WTC11 (cell line): ENCODE measurements at places on chromosomes 12 and 14.

- no peak for DNase-seq
Measured at GRCh38 chr14:22519877-22520685, 68.9 kb downstream of the DAD1 start.

- DNase-seq = peak; percentile 84
Measured at GRCh38 chr12:6038160-6038559, 86.3 kb downstream of the VWF start.

DNA sequence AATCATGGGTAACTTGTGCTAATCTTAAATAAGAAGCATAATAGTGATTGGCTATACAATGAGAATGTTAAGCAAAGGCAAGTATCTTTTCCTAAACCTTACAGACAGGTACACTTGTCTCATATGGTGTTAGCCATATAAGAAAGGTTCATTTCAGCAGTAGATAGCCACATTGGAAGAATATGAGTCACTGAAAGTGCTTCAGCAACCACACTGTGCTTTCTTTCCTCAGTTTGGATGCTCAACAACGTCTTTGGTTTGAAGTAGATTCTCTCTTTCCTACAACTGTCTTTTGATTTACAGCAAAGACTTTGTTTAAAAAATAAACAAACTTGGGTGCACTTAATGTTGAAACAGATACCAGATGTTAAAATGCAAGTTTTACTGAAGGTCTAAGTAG lies 8.9 kb downstream of the DDHD1 start:
- DNase-seq = no peak

- DNase-seq = no peak
Measured at GRCh38 chr14:70722418-70722817, 80.7 kb downstream of the TTC9 start.

DNA sequence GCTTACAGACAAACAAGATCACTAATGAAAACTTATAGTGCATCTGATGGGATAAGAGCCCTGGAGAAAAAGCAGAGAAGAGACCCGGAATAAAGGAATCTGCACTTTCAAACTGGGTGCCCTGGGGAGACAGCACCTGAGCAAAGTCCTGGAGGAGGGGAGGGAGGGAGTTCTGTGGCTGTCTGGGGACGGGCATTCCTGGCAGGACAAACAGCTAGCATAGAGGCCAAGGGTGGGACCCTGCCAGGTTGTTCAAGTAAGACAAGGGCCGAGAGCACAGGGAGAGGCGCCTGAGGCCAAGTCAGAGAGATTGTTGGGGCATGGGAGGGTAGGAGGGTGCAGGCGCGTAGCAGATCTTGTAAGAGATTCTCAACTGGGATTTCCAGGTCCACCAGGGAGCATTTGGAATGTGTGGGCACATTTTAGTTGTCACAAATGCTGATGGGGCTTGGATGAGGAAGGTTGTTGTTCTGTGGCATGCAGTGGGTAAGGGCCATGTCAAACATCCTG lies 14.2 kb downstream of the IQSEC3 start:
- DNase-seq = no peak

- DNase-seq = no peak
Measured at GRCh38 chr14:90788031-90788430, 28.2 kb downstream of the TTC7B start.

GRCh38 chr14:100648474-100649172 lies 61.4 kb upstream of the BEGAIN start:
- DNase-seq = no peak

DNA sequence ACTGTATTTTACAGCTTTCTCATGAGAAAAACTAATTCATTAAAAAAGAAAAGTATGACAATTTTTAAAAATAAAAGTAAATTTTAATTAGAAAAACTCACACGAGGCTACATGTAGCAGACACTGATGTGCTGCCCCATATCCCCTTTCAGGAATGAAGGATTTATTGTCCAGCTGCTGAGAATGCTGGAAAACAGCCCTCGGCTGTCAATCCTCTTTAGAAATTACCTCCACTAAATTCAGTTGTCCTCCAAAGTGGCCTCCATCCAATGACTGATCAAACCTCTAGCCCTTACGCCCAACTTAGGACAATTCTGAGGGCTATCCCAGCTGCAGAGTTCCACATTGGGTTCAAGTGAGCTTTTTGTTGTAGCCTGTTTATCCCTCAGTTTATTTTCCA lies 29.8 kb upstream of the AP4S1 start:
- DNase-seq = no peak

DNA sequence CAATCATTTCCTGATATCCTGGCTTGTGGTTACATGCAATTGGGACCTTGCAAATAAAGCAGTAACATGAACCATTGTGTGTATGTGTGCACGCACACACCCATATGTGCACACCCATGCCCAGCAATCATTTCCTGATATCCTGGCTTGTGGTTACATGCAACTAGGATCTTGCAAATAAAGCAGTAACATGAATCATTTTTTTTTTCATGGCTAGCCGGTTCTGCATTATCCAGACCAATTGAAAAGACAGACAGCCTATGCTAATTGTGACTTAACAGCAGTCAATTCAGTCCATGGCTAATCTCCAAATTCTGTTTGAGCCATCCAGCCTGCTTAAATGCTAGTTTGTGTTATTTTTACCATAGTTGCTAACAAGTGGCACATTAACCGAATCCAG lies 134.3 kb downstream of the TTC7B start:
- no peak for DNase-seq

DNA sequence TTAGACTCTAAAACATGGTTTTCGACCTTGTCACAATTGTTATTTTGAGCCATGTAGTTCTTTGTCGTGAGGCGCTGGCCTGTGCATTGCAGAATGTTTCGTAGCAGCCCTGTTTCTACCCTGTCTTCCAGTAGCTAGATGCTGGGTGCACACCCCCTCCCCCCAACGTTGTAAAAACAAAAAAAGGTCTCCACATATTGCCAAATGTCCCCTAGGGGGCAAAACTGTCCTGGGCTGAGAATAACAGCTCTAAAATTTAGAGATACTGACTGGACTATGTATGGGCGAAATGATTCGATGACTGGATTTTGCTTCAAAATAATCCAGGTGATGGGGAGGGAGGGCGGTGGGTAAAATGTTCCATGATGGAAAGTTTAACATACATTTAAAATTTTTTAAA lies 126.1 kb upstream of the FUT8 start:
- no peak for DNase-seq
